Stimulated activated CD8-positive, alpha-beta memory T cell treated with anti-CD3 and anti-CD28 coated beads, Interleukin-4, amount 100 ng/mL, for 1 hour (primary cell): ENCODE measurements at places on chromosomes 1 and 21.

GRCh38 chr1:230698130-230698529 is 15.8 kb downstream of the AGT start:
- DNase-seq = no peak

DNA sequence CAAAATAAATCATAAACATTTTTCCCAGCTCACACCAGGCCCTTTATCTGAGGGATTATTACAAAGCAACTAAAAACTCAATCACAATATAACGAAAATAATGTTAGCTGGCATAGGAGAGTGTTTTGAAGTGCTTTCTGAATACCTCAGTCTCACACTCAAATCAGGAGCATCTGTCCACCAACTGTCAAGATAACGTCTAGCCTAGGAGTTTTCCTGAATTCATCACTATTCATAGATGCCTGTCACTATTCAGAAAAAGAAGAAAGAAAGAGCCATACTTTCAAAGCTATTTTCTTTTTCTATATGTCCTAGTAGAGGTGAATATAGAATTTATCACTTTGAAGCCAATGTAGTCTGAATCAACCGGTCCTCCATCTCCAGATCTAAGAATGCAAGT is 127.0 kb downstream of the AKT3 start:
- no peak for DNase-seq

DNA sequence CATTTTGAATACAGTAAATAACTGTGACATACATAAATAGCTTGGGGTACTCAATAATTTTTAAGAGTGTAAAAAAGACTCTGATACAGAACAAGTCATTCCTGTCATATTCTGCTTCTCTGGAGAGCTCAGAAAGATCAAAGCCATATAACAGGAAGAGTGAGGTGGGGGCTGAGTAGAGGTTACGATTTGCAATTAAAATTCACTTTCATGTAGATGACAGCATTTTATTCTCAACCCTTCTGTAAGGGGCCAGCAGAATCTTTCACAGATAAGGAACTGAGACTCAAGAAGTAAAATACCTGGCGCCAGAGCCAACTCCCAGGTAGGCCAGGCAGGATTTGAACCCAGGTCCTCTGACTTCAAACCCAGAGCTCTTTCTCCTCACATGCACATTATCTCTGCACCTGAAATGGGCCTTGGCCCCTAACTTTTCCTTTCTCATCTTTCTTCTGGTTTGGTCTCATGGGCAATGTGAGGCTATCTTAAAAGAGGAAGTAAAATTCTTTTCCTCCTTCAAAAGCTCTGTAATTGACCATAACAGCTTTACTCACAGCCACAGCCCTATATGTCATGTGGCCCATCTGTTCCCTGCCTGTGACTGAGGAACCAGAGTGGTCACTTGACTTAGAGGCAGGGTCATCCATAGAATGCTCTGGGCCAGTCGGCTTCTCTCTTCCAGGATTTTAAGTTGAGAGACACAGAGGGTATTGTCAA is 80.9 kb upstream of the SYT6 start:
- no peak for DNase-seq

- DNase-seq = no peak
Observed at GRCh38 chr1:21703318-21703963, 34.3 kb upstream of the RAP1GAP start.

- no peak for DNase-seq
Observed at GRCh38 chr1:100455478-100456072, 82.4 kb upstream of the GPR88 start.

DNA sequence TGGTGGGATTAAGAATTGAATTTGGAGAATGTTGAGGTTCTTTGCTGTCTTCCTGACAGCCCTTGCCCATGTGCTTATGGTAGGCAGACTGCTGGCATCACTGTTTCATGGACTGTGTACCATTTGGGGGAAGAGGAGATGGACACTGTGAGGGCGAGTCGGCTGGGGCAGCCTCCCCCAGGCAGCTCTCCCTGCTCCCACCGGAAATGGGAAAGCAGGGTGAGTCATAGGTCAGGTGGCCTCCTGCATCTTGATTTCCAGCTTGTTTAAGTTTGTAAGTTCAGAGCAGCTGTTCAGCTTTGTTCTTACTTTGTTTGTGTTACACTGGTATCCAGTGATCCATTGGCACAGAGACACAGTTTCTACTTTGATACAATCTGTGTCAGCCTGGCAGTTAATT is 87.2 kb upstream of the CNIH3 start:
- DNase-seq = no peak

DNA sequence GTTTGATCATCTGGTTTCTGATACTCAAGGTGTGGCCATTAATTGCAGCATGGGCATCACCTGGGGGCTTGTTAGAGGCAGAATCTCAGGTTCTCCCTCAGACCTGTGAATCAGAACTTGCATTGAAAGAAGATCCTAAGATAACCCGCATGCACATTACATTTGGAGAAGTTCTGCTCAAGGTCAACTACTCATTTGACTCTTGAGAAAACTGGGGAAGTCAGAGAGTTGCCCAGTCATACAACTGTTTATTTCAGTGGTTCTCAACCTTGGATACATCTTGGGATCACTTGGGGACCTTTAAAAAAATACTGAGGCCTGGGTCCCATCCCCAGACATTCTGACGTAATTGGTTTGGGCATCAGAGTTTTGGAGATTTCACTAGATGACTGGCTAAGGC is 30.5 kb downstream of the CAMTA1 start:
- no peak for DNase-seq

- no peak for DNase-seq
Observed at GRCh38 chr1:60904099-60904851, 178.1 kb upstream of the NFIA start.

DNA sequence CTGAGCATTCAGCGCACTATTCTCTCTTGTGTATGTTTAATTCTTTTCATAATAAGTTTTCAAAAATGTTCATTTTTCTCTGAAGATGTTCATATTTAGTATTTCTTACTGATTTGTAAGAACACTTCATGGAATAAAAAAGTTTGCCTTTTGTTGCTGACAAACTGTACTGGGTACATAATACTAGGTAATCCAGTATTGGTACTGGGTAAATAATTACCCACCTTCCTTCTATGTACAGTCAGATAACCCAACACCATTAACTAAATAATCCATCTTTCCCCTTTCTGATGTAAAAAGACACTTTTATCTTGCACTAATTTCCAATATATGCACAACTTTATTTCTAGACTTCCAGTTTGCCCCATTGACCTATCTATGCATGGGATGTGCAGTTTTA is 23.9 kb downstream of the APP start:
- DNase-seq = no peak
